Activated CD4-positive, alpha-beta T cell treated with anti-CD3 and anti-CD28 coated beads for 36 hours (primary cell): ENCODE measurements at places on chromosomes 3 and 15.

DNA sequence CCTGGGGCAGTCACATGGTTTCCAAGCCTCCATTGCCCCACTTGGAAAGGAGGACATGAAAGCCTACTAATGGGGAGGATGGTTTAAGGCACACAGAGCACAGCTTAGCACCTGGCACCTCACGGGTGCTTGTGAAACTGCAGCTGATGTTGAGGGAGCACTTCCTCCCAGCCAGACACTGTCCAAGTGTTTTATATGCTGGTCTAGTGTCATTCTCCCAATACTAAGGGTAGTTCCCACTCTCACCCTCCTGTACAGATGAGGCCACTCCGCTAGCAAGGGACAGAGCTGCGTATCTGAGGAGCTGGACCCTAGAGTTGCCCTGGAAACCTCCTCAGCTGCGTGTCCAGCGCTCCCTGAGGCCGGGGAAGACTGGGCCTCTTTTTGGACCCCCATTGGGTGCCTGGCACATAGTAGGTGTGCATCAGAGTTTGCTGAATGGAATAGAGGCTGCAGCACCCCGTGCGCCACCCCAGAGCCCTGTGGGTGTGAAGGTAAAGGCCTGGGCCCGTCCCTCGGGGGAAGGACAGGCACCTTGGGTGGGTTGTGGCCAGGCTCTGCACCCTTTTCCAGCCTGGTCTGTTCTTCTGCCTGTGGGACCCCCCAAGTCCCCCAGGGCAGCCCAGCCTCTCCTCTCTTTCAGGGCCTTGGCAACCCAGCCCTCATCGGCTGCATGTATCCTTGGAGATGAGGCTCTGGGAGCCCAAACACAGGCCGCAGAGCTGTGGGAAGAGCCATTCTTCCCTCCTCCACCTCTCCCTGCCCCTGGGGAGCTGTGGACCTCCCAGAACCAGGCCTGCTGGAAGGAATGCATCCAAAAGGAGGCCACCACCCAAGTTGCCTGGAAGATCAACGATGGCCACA lies 31.3 kb downstream of the DNASE1L3 start:
- DNase-seq, result no peak
- H3K4me3 ChIP-seq, result no peak overlapping the region
- H3K4me1 ChIP-seq, result peaks cover 13% of the 10 kb centered on the region
- H3K27ac ChIP-seq, result no peak overlapping the region

GRCh38 chr15:39059917-39060316 lies 495.3 kb upstream of the RASGRP1 start:
- H3K4me3 ChIP-seq, result no peak overlapping the region
- H3K4me1 ChIP-seq, result no peaks in the 10 kb centered on the region
- no peak overlapping the region for H3K27ac ChIP-seq
- H3K36me3 ChIP-seq, result no peaks in the 10 kb centered on the region

DNA sequence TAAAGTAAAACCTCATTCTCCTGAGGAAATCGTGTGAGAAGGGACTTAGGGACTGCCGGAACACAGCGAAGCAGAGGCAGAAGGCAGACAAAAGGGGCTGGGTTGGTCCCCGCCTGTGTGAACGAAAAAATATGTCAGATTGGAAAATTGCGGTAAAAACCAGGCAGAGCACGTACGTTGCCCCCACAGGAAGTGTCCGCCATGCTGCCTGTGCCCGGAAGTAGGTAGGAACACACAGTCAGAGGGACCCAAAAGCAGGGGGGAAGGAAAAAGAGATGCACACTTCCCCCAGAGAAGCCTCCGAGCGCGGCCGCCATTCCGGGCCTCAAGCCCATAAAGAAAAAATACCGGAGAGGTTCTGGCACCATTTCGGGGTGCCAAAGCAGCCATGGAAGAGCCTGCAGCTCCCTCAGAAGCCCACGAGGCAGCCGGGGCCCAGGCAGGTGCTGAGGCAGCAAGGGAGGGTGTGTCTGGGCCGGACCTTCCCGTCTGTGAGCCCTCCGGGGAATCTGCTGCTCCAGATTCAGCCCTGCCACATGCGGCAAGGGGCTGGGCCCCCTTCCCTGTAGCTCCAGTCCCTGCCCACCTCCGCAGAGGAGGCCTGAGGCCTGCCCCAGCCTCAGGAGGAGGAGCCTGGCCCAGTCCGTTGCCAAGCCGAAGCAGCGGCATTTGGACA lies at the start of gene MKRN3:
Gene MKRN3, plus strand, starts transcription at position 280 of the 676 bp plus-strand sequence. Its CDS starts 109 bp downstream, at position 389.
- peak within 1 kb of the TSS; percentile 80 for H3K27ac ChIP-seq
- H3K4me1 ChIP-seq, result no peaks in the 10 kb centered on the region
- DNase-seq, result peak; percentile 53
- H3K36me3 ChIP-seq, result no peaks in the 10 kb centered on the region
- H3K27me3 ChIP-seq, result peaks cover 8% of the 10 kb centered on the region
- H3K4me3 ChIP-seq, result peak within 1 kb of the TSS; percentile 68

- H3K4me3 ChIP-seq, result no peak overlapping the region
- no peak for DNase-seq
- no peaks in the 10 kb centered on the region for H3K36me3 ChIP-seq
- H3K27me3 ChIP-seq, result peaks cover 5% of the 10 kb centered on the region
- no peak overlapping the region for H3K27ac ChIP-seq
Measured at GRCh38 chr3:70737666-70738290, 425.3 kb upstream of the MDFIC2 start.

DNA sequence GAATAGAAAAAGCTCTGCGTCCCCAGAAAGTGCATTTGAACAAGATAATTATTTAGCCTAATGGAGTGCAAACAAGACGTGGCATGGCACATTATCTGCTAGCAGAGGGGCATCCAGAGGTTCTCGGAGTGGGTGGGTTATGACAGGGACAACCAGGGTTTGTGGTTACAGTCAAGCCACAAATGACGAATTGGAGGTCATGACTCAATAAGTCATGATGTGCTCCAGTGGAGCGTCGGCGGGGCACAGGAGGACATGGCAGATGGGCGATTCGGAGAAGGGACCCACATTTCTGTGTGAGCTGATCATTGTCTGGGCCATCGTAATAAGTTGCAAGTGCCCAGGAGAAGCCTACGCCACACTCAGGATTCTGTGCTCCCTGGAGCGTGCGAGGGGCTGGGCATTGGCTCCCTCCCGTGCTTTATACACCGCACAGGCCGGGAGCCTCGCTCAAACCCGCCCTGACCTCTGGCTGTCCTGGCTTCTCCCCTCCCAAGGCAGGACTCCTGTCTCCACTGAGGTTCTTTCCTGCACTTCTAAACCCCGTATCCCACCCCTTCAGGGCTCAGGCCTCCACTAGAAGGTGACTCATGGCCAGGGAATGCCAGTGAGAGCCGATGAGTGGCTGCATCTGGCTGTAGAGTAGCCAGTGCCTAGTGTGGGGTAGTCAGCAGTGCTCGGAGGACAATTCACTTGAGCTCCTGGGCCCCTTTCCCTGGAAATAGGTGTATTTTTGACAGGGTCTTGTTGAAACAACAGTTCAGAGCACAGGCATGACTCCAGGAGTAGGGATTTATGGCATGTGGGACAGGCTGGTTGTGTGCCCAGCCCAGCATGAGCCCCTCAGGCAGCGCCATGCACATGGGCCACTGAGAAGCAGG lies 67.4 kb downstream of the GRIP2 start:
- H3K4me3 ChIP-seq, result no peak overlapping the region
- H3K27ac ChIP-seq, result no peak overlapping the region
- no peaks in the 10 kb centered on the region for H3K27me3 ChIP-seq
- H3K4me1 ChIP-seq, result peaks cover 5% of the 10 kb centered on the region
- DNase-seq, result peak; percentile 44
